ENCODE measurements at places on chromosomes 13 and 19.

DNA sequence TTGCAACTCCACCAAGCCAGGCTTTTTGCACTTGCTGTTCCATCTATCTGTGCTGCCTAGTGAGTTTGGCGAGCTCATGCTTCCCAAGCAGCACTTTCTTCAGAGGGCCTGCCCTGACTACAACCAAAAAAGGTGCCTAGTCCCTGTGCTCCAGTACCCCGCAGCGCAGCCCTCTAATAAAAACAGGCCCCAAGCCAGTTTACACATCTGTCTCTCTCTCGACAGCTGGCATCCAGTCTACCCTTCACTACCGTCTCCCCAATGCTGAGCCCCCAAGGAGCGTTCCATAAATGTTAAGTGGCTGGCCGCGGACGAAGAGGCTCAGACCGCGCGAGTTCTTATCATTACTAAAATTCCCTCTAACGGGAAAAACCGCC, 512 bp downstream of the MED4 start:
- DNase-seq = peak; percentile 4

DNA sequence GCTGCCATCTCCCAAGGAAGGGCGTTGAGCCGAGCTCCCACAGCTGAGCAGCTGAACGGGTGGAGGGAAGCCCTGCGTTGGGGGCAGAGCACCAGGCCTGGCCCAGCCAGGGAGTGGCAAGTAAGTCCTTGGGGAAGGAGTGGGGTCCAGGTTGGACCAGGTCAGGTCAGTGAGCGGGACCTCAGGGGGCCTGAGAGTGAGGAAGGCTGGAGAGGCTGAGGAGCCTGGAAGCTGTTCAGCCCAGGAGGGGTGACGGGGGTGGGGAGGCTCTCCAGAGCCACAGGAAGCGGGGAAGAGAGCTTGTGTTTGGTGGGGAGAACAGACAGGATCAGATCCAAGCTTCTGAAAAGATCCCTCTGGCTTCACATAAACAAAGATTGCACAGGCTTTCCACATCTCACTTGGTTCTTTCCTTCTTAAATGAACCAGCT, 55.4 kb upstream of the ATP12A start:
- no peak for DNase-seq

DNA sequence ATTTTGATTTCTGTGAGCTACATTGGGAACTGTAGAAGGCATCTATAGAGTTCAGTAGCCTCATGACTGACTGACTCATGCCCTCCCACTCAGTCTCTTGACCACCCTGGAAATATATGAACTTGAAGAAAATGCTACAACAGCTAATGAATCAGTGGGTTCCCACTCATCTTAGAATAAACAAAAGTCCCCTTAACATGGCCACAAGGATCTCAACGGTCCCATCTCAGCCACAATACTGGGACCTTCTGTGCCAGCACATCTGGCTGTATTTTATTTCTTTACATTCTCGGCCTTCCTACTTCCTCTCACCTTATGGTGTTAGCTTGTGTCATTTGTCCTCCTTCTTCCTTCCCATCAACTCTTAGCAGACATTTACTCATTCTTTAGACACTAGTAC, 619.8 kb downstream of the DCT start:
- DNase-seq = peak; percentile 70

- DNase-seq = no peak
Observed at GRCh38 chr19:58107778-58108545, 9.9 kb upstream of the ZSCAN18 start.

DNA sequence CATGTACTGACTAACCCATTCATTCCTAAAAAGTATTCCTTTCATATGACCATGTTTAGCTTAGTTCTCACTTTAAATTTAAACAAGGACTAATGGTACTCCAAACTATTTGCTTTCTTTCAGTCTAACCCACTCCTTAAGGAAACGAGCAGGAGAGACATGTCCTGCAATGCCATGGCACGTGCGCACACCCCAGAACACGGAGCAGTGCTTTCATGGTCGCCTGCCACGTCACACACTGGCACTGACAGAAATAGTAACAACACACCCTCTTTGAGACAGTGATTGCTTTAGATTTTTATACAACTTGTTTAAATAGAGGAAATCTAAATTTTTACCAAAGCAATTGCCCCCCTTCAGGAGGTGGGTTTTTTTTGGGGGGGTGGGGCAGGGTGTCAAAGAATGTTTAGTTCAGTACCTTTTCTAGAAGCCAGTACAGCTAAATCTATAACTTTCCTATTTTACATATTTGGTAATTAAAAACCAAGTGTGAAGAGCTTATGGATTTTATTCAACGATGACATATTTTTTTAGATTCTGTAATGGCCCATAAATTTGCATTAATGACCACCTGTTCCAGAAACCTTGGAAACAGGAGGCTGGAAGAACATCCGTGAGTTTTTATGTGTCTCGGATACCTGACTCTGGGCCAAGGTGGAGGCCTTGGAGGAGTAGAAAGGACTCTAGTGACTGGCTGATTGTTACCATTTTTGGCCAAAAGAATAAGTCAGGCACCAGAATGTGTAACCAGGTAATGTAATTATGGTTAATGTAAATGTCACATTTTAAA, 247.1 kb downstream of the DCT start:
- DNase-seq = no peak

- no peak for DNase-seq
Observed at GRCh38 chr19:54014920-54015560, 23.6 kb downstream of the CACNG6 start.

- peak; percentile 22 for DNase-seq
Observed at GRCh38 chr19:56538761-56539263, at the start of gene ZFP28. Gene ZFP28, plus strand, starts transcription at chr19:56538948. Its CDS starts 71 bp downstream, at chr19:56539019.

GRCh38 chr19:41299046-41299754, 10.8 kb upstream of the CCDC97 start:
- DNase-seq = no peak

GRCh38 chr13:50720861-50721671, 122.4 kb downstream of the DLEU7 start:
- DNase-seq = peak; percentile 55

GRCh38 chr13:43816401-43816889, 29.7 kb upstream of the ENOX1 start:
- DNase-seq = no peak

DNA sequence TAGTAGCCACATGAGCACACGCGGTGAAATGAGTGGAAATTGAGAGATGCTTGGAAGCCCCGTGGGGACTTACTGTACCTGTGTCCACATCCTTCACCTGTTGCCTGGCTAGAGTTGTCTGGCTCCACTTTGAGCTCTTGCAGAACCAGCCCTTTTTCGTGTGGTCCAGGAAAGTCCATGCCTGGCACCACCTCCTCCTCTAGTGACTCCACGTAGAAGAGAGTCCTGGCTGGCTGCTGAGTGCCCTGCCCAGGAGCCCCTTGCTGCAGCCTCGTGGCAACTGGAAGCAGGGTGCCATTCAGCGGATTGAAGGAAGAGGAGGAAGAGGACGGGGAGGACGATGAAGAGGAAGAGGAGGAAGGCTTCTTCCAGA, 515 bp upstream of the ATXN8OS start:
- no peak for DNase-seq

GRCh38 chr19:10001899-10002298, 8.4 kb downstream of the COL5A3 start:
- no peak for DNase-seq

- no peak for DNase-seq
Observed at GRCh38 chr13:107778094-107778493, 437.2 kb downstream of the LIG4 start.

DNA sequence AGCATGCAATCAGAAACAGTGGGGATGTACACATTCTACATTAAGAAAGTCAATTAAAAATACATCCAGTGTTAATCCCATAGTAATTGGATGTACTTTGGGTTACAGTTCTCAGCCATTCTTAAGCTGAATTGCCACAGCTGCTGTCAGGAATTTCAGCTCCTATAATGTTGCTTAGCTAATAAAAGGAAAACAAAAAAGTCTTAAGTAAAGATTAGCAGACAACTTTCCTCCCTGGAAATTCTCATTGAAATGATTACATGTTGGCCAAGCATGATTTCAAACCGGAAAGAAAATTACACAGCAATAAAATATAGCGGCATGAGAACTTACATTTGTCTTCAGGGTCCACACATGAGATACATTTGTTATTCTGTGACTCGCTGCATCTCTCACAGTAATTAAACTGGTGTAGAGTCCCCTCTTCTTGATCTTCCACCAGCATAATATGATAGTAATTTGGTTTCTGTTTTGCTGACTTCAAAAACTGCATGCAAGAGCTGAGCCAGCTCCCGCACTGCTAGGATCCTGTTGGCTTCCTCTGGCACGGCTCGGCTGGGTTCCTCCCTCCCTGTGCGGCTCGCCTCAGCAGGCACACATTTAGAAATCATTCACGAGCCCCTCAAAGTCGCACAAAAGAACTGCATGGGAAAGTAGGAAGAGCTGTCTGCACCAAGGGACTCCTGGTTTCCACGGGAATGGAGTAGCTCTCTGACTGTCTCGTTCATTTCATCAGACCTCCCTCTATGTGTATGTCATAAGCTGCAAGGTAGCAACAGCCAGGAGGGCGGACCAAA, at the start of gene HTR2A:
Gene HTR2A, minus strand, starts transcription at position 713 of the 797 bp plus-strand sequence. CDS start 1,147 bp downstream, outside the sequence.
- DNase-seq = peak; percentile 4

GRCh38 chr13:65971541-65971940, 1258.6 kb downstream of the PCDH9 start:
- DNase-seq = no peak

DNA sequence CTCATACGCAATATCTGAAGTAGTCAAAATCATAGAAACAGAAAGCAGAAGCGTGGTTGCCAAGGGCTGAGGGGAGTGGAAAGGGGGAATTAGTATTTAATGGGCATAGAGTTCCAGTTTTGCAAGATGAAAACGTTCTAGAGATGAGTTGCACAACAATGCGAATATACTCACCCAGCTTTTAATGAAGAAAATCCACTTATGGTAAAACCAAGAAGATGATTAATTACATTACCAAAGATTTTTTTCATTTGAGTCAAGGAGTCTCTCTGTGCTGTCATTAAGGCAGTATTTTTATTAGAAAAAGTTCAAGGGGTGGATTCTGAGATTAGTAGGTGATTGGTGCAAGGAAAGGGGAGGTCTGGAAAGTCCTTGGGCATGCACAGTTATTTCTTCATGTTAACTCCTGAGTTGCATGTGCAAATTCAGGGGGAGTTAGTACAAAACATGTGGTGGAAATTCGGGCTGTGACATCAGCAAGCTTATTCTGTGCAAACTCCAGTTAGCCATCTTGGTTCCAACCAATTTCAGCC, 6.9 kb upstream of the CBY2 start:
- DNase-seq = peak; percentile 47

GRCh38 chr13:42320375-42320787, 48.4 kb downstream of the AKAP11 start:
- no peak for DNase-seq

- DNase-seq = no peak
Observed at GRCh38 chr13:97875218-97875617, 78.3 kb upstream of the IPO5 start.

DNA sequence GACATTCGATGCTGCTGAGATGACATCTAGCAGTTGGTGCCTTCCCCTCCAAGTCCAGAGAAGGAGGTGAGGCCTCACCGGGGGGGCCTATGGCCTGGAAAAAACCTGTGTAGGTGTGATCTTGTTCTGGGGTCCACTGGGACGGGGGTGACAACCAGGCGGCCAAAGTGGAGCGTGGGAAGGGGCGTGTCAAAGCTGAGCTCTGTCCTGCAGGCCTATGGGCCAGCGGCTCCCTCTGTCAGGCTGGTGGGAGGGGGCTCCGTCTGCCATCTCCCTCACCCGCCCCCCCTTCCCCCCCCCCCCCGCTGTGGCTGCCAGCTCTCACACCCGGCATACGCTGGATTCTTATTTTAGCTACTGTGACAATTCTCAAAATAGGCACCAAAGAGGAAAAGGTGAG, 56.7 kb upstream of the UQCRFS1 start:
- DNase-seq = no peak

- no peak for DNase-seq
Observed at GRCh38 chr13:59474696-59475095, 689.0 kb downstream of the DIAPH3 start.

GRCh38 chr19:16089010-16089846, 12.9 kb downstream of the TPM4 start:
- DNase-seq = no peak

- peak; percentile 47 for DNase-seq
Observed at GRCh38 chr13:48251611-48252081, 18.6 kb downstream of the ITM2B start.

- DNase-seq = no peak
Observed at GRCh38 chr19:6312018-6312417, 21.4 kb downstream of the ACER1 start.

DNA sequence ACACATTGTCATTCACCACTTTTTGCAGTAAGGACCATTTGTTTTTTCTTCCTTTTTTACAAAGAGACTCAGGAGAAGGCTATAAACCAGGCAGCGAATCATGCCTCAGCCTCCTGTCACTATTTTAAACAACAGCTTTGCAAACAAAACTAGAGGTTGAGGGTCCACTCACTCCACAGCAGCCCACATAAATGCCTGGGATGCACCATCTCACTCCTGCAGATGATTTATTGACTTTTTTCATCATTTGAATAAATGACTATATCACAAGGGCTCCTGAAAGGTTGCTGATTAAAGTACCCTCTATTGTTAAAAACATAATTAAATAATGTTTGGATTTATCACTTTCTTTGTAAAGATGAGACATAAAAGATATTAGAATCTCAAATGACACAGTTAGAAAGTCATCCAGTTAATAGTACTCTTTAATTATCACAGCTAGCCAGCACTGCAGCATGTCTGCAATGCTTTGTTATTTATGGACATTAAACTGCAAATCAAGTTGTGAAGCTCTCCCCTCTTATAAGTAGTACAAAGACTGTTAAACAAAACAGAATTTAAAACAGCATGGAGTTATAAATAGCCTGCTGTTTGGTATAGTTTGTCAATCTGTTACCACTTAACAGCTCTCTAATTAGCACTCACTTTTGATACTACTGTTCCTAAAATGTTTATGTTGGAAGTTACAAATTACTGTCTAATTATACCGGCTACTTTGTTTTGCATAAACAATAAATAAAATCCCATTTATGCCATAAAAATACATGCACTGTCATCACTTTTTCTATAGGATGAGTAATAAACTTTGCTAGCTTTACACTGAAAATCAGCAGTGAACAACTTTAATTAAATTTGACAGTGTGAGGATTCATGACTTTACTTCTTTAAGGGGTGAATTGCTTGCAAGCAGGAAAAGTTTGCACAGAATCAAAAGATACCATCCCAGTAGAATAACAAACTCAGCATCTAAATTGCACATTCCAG, 853.2 kb downstream of the UQCRFS1 start:
- no peak for DNase-seq

- peak; percentile 100 for DNase-seq
Observed at GRCh38 chr19:16315825-16316505, 8.7 kb upstream of the KLF2 start.

- DNase-seq = peak; percentile 25
Observed at GRCh38 chr13:72295153-72295552, 428.1 kb upstream of the DACH1 start.
